Spleen (tissue), 13 donors: ENCODE measurements at places on chromosomes 3 and 15. TPM values are rescaled to one million over a fixed set of nuclear protein-coding genes. Genes with fewer than 3 reads are reported as not detected.

C3orf22 gene
- not detected for polyA plus RNA-seq

SNTN gene
- polyA plus RNA-seq, result not detected

IL17RB gene
- polyA plus RNA-seq, result 0.59 TPM

STARD9 gene
- polyA plus RNA-seq, result 4.4 TPM

DNA sequence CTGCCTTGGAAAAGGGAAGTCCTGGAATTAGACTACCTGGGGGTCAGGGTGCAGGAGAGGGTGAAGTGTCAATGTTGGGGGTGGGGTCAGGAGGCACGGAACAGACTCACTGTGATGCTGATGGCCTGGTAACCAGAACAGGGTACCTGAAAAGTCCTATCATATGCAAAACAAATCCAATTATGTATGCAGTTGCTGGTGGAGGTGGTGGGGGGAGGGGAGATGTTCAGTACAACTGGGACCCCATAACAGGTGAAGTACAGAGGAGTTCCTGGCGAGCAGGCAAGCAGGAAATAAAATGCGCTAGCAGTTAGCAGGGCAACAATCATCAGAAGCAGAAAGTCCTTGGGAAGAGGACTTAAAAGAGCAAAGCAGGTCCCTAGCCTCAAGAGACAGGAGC, 4.2 kb upstream of the KATNBL1 start:
- DNase-seq, result no peak

- no peak for DNase-seq
Observed at GRCh38 chr3:18593231-18593630, 168.1 kb upstream of the SATB1 start.

GRCh38 chr15:65110676-65111292, 4.2 kb downstream of the UBAP1L start:
- no peak for DNase-seq

DNA sequence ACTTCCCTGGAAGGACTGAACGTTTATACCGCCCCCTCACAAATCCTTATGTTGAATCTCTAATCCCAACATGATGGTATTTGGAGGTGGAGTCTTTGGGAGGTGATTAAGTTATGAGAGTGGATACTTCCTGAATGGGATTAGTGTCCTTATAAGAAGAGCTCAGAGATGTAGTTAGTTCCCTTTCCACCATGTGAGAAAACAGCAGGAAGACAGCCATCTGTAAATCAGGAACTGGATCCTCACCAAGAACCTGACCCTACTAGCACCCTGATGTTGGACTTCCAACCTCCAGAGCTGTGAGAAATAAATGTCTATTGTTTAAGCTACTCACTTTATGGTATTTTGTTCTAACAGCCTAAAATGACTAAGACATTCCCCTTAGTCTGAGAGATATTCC, 33.3 kb upstream of the SACM1L start:
- no peak for DNase-seq

- DNase-seq, result no peak
Observed at GRCh38 chr3:122019493-122019892, 2.6 kb downstream of the ILDR1 start.

DNA sequence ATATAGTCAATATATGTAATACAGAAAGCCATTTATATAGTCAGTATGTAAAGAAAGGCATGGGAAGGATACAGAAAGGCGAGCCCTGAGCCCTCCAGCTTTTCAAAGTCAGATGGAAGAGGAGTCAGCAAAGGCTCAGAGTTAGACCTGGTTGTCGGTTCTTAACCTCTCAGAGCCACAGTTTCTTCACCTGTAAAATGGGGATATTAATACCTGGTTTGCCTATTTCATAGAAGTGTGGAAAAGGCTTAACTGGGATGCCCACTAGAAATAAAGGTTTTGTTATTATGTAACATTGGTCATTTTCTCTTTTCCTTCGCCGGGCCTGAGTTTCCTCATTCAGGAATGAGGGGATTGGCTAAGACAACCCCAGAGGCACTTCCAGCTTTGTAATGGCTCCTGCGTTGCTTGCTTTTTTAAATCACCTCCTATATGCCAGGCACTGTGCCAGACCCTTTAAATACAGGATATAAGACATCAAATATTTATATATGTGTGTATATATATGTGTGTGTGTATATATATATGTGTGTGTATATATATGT, 2.4 kb downstream of the CRELD1 start:
- DNase-seq, result no peak

GRCh38 chr3:187992609-187993008, 161.3 kb upstream of the LPP start:
- DNase-seq, result no peak

DNA sequence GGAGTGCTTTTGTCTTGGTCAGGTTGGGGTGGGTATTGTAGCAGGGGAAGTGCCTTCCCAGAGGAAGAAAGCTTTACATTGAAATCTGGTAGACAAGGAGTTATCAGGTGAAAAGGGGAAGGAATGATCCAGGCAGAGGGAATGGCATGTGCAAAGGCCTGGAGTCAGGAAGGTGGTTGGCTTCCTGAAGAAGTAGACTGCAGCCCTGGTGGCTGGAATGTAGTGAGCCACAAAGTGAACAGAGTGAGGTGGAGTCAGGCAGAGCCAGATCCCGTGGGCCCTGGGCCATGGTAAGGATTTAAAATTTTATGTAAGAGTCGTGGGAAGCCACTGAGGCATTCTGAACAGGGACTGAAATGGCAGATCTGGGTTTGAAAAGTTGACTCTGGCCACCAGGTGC, 58.3 kb downstream of the RAB11A start:
- no peak for DNase-seq

DNA sequence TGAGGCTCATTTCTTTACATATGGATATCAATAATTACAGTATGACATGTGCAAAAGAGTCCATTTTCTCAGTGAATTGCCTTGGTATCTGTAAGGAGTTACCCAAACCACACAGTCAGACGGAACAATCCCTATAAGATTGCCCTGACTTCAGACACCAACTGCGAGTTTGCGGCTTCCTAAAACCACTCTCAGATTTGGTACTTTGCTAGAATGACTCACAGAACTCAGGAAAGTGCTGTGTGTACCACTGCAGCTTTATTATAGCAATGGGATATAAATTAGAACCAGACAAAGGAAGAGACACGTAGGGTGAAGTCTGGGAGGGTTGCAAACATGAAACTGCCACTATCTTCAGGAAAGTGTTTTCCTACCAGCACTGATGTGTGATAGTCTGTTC, 45.8 kb upstream of the ATP13A3 start:
- no peak for DNase-seq

DNA sequence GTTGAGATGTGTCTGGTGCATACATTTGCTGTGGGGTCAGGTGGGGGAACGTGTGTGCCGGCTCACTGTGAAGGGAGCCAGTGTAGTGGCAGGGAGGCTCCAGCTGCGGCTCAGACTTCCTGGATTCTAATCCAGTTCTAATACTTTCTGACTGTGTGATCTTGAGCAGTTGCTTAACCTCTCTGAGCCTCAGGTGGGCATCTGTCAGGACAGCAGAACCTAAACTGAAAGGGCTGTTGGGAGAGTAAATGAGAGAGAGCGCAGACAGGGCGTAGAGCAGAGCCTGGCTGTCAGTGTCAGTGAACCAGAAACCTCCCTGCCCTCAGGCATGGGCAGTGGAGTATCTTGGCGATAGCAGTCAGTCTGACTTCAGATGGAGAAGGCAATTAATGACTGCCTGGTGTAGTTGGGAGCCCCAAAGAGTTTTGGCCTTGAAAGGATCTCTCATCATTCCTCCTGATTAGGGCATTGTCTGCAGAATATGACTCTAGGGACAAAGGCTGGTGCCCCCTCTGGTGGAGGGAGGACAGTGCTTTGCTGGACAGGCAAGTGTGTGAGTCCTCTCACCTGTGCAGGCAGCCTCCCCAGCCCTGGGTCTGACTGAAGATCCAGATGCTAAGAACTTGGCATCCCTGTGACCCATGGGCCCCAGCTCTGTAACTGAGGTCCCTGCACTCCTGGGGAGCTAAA, 9.6 kb downstream of the KBTBD13 start:
- DNase-seq, result no peak

GRCh38 chr3:196016485-196016884, 65.4 kb downstream of the TFRC start:
- no peak for DNase-seq

- DNase-seq, result no peak
Observed at GRCh38 chr15:71153823-71154524, 38.7 kb downstream of the THSD4 start.

GRCh38 chr15:65054333-65055200, 9.4 kb downstream of the SLC51B start:
- peak; percentile 87 for DNase-seq

DNA sequence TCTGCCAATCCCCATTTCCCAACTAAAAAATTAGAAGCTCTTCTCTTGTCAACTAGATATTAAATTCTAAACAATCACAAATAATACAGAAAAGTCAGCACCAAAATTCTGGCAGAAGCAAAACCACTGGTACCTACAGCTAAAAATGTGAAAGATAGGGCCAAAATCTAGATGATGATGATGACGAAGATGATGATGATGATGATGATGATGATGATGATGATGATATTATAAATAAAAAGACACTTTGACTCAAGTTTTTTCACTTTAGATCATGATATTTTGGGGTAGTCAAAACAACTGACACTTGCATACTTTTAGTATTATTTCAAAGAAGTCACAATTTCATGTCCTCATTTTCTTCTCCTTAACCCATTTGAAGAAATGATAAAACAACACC, 470.1 kb upstream of the NR2F2 start:
- DNase-seq, result no peak

DNA sequence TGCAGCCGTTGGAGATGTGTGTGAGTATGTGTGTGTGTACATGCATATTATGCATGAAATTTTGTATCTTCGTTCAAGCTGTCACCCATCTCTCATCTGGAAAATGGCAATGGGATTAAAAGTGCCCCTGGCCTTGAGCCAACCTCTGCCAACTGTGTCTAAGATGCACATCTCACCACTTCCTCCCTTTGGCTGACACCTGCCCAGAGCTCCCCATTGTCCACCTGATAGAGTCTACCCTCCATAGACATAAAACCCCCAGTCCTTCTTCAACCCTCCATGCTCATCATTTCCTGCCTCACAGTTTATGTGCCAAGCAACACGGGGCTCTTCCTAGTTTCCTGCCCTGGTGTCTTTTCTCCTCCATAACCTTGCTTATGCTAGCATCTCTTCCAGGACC, 187.5 kb upstream of the HES1 start:
- DNase-seq, result no peak

DNA sequence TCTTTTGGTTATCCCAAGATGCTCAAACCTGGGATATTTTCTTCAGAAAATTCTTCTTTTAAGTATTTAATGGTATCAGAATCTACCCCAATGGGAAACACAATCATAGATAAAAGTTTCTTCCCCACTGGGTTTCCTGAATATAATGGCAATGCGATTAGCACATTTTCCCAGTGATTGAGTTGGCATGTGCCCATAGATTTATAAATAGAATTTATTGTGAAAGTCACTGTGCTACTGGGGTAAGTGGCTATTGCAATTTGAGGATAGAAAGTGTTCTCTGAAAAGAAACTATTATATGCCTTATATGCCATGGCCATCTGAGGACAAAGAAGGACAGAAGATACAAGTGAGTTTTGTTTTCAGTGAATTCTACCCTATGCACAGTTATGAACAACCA, 99.0 kb upstream of the RBMS3 start:
- no peak for DNase-seq

DNA sequence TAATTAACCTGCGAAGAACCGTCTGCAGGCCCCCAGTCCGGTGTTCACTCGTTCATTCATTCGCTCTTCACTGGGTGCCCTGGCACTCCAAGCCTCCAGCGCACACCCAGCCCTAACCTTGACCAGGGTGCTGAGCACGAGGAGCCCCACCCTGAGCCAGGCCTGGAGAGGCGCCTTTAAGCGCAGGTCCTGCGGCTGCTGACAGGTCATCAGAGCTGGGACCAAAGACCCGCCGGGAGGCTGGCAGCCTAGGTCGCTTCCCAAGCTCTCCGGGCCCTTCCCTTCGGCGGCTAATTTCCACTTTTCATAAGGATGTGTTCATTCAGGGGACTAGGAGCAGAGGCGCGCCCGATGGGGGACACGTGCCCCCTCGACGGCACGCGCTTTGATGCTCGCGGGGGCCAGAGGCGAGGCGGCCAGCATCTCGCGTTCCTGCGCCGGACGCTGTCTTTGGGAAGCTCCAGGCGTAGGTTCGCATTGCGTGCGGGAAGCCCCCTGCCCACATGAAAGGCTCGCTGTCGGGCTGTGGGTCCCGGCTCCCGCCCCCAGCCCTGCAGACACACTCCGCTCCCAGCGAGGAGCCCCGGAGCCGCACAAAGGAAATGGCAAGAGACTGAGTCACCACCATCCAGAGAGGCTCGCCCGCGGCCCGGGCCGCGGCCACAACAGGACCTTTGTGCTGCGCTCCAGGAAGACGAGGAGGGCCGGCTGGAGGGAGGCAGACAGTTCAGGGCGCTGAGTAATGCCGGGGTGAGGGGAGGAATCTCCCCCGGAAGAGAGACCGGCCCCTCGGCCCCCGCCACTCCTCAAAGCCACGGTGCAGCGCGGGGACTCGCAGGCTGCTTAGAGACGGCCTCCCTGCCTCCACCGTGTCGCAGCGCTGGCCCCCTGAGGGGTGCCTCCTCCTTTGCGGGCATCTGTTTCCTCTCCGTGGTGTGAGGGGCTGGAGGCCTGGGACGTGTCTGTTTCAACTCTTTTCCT, 266.4 kb upstream of the HES1 start:
- peak; percentile 82 for DNase-seq

GRCh38 chr15:43966646-43967045, 139.8 kb downstream of the WDR76 start:
- no peak for DNase-seq

DNA sequence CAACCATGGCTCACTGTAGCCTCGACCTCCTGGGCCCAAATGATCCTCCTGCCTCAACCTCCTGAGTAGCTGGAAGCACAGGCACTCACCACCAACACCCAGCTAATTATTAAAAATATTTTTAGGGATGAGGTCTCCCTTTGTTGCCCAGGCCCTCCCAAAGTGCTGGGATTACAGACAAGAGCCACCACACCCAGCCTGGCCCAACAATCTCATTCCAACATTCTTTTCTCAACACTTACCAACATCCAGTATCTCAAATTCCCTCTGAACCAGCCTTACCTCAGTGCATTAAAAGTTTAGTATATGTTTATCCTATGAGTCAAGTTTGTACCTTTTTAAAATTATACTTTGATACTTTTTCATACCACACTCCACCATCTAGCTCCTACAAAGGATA, 25.0 kb downstream of the ANXA2 start:
- no peak for DNase-seq

GRCh38 chr15:77907824-77908751, 169.4 kb downstream of the TBC1D2B start:
- peak; percentile 79 for DNase-seq

DNA sequence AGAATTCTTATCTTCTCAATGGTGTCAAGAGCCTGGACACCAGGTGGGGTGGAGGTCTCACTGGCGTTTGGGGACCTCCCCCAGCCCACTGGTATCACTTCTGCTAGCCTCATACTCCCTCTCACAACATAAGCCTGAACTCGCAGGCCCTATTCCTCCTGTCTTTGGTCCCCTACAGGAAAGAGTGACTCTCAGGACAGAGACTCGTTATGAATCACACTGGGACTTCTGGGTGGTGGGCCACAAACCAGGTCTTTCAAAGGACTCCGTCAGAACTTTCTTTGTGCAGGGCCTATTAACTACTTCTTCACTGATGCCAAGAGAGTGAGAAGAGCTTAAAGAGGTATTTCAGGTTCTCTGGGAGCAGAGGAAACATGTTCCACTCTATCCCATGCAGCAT, 100.4 kb downstream of the WDR76 start:
- DNase-seq, result peak; percentile 27
